ENCODE measurements at places on chromosomes 2 and 18.
A peak's percentile ranks its signal among the peaks of the same experiment; 100 is the strongest.

DNA sequence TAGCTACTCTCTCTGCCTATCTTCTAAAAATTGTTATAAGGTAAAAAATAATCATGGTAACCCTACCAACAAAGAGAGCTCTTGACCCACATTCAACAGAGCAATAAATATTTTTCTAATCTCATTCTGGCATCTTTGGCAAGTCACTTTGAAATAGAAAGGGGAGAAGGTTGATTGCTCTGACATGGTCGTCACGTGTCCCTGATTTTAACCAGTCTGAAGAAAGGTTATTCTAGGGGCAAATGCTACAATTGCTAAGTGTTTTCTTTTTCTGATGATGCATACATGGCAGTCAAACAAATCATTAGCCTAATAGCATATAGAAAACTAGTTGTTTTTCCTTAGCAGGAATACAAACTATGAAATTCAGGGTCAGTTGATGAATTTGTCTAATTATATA is 153.3 kb upstream of the MAP3K20 start:
- no peak for DNase-seq

- no peak for DNase-seq
Measured at GRCh38 chr2:154692927-154693326, 5.6 kb upstream of the KCNJ3 start.

DNA sequence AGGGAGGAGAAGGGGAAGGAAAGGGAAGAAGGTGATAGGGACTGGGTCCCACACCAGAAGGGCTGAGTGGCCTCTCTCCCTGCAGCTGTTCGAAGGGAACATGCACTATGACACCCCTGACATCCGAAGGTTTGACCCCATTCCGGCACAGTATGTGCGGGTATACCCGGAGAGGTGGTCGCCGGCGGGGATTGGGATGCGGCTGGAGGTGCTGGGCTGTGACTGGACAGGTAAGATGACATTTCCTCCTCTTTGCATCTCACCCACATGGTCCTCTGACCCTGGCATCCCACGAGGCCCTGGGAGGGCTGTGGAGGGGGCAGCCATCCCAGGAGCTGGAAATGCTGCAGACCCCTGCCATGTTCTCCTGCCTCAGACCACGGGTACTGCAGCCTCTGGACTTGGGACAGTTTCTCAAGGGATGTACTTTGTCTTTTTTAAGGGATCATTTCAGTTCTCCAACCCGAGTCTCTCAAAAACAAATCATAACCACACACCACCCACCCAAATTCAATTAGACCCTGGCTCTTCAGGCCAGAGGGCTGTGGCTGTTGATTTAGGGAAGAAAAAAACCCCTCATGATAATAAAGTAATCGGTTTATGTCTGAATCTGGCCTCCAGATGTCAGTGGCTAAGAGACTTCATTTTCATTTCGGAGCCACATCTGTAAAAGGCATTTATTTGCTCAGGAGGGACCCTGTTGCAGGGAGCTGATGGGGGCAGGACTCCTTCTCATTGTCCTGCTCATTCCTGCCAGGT is 63.5 kb downstream of the NRP2 start:
- peak; percentile 57 for DNase-seq

- DNase-seq = no peak
Measured at GRCh38 chr2:201220102-201220570, 37.2 kb downstream of the CASP10 start.

DNA sequence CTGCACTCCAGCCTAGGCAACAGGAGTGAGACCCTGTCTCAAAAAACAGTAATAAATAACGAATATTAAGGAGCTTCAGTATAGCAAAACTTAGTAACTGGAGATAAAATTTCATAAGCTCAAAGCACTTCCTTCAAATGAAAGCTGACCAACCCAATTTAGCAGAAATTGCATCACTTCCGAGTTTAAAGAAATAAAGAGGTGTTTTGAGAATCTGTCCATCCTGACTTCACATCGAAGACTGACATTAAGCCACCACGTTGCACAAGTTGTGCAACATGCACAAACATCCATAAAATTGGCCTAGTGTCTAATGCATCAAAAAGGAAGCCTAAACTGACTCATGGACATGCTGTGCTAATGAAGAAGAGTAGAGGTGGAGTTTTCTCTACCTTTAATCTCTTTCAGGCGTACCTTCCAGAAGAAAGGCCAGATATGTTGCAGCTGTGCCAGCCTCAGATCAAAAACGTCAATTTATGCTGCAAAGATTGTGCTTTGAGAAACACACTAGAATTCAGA is 7.7 kb upstream of the DSG3 start:
- no peak for DNase-seq

GRCh38 chr2:40371525-40372282 is 80.2 kb downstream of the SLC8A1 start:
- peak; percentile 70 for DNase-seq

DNA sequence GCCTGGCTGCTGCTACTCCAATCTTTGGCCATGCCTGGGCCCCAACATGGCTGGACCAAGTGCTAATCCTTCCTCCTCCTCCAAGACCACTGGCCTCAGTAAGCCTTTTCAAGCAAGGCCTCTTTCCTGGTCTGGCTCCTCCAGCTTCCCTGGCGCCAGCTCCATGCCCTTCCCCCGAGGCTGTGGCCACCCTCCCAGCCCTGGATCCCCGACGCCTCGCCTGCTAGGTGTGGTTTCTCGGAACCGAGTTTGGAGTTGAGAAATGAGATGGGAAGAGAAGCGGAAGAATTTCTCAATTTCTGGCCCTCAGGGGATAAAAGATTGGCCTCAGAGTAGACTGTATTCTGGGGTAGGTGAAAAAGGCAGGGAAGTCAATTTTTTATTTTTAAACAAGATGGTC is 46.4 kb downstream of the ADCY3 start:
- no peak for DNase-seq

GRCh38 chr2:84033347-84033974 is 425.6 kb downstream of the SUCLG1 start:
- DNase-seq = no peak

- no peak for DNase-seq
Measured at GRCh38 chr18:31954349-31954748, 11.4 kb upstream of the TRAPPC8 start.

DNA sequence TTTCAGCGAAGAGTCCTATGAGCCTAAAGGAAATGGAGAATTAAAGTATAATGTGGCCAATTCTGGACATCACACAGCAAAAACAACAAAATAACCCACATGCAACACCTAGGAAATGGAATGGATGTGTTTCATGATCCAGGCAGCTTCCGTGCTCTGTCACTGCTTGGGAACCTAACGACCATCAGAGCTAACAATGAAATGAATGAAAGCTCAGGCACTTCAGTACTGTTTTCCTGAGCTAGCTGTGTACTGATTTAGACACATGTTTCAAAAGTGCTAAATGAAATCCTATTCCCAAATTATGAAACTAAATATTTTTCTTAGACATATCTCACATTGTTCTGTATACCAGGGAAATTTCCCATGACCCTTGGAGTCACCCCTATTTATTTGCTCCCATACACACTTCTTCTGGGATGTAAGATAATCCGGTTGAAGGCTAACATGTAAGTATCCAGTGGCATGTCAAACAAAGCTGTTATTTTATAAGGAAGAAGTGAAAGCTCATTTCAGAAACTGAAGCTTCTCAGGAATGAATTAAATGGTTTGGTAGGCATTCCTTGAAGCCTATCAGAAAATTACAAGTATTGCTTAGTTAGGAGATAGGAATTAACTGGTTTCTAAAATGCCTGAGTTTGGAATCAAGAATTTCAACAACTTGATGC is 108.5 kb upstream of the RND3 start:
- no peak for DNase-seq

GRCh38 chr2:148582679-148583511 is 61.7 kb upstream of the EPC2 start:
- no peak for DNase-seq

DNA sequence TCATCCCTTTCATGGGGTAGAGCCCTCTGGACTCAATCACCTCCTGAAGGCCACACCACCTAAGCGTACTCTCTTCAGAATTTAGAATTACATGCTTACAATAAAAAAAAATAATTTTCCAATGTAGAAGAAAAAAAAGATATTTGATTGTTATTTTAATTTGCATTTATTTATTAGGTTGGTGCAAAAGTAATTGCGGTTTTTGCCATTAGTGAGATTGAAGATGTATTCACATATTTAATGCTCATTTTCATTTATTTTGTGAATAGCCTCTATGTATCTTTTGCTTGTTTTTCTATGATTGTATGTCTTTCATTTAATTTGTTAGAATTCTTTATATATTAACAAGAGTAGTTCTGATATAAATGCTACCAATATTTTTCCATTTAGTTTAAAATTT is 220.5 kb downstream of the RND3 start:
- no peak for DNase-seq

DNA sequence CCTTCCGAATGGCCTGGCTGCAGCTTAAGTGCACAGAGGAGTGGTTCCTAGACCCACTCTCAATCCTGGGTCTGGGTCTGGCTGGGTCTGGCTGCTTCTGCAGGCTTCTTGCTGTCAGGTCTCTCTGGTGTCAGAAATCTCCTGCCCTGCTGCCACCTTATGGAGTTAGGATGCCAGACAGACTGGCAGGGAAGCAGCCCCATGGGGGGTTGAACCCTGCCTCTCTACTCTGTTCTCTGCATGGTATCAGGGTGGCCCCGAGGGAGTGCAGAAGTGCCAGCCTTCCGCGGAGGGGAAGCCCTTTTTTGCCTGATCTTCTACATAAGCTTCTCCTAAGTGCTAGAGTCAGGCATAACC is 89.4 kb downstream of the ZCCHC2 start:
- no peak for DNase-seq

GRCh38 chr18:58045242-58046092 is 1.4 kb downstream of the NEDD4L start:
- peak; percentile 52 for DNase-seq

DNA sequence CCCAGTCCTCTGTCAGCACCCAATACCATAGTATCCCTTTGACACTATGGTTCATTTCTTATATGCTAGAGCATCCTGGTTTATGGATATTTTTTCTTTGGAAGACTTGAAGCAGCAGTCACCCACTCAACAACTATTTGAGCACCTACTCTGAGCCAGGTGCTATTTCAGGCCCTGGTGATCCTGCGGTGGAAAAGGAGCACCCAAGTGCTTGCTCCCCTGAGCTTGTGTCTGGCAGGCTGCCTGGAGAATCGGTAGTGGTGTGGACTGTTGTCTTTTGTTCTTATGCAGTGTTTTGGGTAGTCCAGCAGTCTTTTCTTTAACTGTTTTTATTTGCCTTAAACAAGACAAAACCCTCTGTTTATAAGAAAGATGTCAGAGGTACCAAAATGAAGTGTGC is 28.9 kb downstream of the NCK2 start:
- DNase-seq = no peak

- DNase-seq = no peak
Measured at GRCh38 chr18:34738175-34738894, 28.2 kb downstream of the DTNA start.

DNA sequence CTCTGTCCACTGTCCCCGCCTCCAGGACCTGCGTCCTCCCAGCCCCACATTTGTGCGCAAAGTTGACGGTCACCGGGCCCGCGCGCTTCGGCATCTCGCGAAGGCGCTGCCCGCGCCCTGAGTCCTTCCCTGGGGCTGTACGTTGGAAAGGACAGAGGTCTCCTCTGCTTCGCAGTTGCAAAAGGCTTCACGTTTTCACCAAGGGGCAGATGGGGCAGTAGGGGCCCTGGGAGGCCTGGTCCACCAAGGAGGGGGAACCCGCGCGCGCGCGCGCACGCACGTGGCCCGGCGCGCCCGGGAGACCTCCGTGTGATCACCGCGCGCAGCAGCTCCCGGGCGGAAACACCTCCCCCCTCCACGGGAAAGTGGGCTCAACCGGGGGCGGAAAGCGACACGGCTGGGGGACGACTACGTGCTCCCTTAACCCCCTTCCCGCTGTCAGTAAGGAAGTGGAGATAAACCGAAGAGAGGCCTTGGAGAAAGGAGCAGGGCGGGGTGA is 21.9 kb downstream of the TEX44 start:
- DNase-seq = no peak

DNA sequence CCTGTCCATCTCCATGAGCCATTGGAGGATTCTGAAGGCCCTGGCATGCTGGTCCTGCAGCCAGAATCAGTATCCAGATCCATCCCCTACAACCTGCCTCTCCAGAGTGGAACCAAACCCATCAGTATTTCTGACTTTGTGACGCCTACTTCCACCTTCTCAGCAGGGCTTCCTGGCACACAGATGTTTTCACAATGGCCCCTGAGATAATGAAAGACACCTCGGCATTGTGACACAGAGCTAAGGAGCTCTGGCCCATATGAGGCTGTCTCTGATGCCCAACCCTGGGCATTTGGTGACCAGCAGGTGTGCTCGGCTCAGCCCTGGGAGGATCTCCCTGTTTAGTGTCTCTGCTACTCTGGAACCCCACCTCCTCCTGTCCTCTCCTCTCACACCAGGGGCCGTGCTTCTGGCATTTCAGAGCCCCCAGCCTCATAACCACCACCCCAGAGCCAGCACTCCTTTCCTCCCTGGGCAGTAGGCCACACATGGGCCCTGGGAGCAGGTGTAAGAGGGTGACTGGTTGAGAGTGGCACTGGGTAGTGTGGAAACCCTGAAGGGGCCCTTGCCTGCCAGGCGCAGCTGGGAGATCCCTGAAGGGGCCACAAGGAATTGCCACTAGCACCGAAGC is 38.2 kb downstream of the FOSL2 start:
- no peak for DNase-seq

- no peak for DNase-seq
Measured at GRCh38 chr18:35324926-35325655, 19.1 kb downstream of the ZNF24 start.

DNA sequence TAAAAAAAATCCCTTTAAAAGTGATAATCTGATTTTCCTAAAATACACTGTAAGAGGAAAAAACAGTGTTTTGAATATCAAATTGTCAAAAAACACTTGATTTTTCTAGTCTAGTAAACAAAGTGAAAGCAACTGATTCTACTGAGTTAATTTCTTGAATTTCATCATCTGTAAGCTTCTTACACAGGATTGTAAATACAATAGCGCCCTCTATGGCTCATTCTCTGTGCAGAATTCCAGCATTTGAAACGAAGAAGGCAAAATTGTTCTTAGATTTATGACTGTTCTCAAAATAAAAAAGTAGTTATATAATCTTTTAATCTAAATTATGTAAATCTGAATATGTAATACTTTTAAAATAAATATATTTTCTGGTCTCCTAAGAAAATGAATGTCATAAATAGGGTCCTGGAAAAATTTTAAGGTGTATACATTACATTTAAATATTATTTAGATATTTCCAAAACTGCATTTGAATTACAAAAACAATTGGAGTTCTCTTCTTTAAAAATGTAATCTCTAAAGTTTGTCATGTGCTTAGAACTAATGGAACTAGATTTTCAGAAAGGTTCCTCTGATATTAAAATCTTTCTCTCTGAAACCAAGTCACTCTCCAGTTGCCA is 176.9 kb upstream of the MC4R start:
- peak; percentile 62 for DNase-seq

- no peak for DNase-seq
Measured at GRCh38 chr2:95269036-95269680, 5.1 kb upstream of the PROM2 start.

GRCh38 chr2:32820701-32821100 is 126.1 kb upstream of the LTBP1 start:
- DNase-seq = no peak

- DNase-seq = no peak
Measured at GRCh38 chr2:170822290-170823087, 5.8 kb downstream of the GAD1 start.

Measured in SK-N-DZ (cell line).